Left lung (tissue), 14 donors: ENCODE measurements at places on chromosomes 6 and 20. TPM values are rescaled to one million over a fixed set of nuclear protein-coding genes. Genes with fewer than 3 reads are reported as not detected.

DNA sequence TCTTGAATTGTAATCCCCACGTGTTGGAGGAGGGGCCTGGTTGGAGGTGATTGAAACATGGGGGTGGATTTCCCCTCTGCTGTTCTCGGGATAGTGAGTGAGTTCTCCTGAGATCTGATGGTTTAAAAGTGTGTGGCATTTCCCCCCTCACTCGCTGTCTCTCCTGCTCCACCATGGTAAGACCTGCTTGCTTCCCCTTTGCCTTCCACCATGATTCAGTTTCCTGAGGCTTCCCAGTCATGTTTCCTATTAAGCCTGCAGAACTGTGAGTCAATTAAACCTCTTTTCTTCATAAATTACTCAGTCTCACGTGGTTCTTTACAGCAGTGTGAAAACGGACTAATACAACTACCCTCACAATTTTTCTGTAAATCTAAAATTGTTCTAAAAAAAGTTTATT is 26.8 kb upstream of the FAM184A start:
- no peak for DNase-seq

DNA sequence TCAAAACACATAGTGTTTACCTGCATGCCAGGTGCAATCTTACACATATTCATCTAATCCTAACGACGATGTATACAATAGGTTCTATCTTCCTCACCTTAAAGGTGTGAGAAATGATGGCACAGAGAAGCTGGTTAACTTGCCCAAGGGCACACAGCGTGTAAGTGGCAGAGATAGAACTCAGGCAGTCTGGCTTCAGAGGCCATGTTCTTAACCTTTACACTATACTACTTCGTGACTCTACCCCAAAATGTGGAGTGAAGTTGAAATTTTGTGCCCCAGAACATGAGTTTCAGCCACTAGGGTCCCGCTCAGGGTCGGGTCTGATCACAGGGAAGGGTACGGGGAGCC is 584 bp downstream of the VPS52 start:
- no peak for DNase-seq

DNA sequence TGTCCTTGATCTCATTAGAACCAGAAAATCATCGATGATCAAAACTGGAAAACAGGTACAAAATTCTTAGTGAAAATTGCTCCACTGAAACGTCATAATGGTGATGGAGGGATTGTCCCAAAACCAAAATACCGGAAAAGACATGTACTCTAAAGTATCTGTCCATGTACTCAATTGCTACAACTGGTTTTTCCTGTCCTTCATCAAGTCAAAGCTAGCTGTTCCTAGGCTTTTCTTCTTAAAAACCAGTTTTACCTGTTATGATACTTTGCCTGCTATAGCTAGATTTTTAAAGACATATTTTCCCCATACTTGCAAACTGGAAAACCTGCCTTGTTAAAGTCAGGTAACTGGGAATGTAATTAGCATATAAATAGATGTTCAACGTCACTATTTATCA is 50.5 kb upstream of the LRRC1 start:
- no peak for DNase-seq

GRCh38 chr6:33983721-33984465 is 162.0 kb downstream of the GRM4 start:
- no peak for DNase-seq

GRCh38 chr6:109308018-109308492 is 74.2 kb downstream of the CD164 start:
- DNase-seq: peak; percentile 69

DNA sequence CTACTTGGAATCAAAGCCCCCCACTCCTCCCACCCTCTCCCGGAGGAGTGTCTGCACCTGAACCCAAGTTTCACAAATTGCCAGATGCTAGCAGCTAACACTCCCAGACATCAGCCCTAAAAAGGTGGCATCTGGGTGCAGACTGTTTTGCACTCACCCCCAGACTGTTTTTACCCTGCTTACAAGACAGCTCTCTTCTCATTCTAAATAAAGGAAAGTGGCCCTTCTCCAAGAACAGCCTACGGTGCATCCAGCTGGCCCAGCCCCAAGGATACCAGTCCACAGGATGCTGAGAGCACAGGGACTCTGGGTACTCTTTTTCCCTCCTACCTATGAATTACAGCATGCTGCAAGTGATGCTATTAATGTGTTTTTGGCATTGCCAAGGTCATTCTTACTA is 842.0 kb upstream of the FLRT3 start:
- no peak for DNase-seq

GRCh38 chr6:28841290-28841689 is 82.5 kb downstream of the TRIM27 start:
- DNase-seq: no peak

The OTOR gene
- polyA plus RNA-seq: not detected
